ENCODE measurements at places on chromosomes 3 and 15. TPM values are rescaled to one million over a fixed set of nuclear protein-coding genes. Genes with fewer than 3 reads are reported as not detected.

The GOLGB1 gene
- 8.9 TPM for polyA plus RNA-seq

The ECE2 gene
- polyA plus RNA-seq, result not detected

DNA sequence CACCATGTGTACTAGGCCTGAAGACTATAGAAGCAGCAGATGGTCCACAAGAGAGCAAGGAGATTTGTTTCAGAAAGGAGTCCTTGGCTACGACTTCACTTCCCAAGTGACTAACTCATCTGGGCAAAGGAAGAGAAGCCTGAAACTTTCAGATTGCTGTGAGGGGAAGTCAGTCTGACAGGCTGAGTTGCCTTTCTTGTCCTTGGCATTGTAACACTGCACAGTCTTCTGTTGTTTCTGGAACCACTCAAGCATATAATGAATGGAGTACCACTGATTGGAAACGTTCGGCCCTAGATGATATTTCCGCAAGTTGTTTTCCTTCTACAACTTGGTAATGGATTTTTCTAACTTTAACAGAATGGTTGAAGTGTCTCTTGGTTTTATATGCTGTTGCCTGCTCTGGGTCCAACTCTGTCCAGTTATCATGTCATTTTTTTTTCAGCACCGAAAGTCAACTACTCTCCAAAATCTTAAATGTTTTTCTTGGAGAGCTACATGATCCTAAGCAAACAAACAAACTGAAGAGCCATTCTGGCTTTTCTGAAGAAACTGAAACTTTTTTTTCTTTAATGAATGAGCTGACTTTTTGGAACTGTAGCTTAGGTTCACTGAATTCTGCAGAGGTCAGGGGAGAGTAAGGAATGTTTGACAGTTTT lies 685.7 kb downstream of the MECOM start:
- DNase-seq, result no peak

GRCh38 chr15:68314563-68314962 lies 37.0 kb downstream of the FEM1B start:
- no peak for DNase-seq

DNA sequence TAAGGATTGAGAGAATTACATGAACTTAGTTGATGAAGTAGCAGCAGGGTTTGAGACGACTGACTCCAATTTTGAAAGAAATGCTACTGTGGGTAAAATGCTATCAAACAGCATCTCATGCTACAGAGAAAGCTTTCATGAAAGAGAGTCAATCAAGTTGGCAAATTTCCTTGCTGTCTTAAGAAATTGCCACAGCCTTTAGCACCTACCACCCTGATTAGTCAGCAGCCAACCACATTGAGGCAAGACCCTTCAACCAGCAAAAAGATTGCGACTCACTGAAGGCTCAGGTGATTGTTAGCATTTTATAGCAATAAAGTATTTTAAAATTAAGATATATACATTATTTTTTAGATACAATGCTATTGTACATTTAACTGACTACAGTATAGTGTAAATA lies 80.9 kb downstream of the RAP2B start:
- no peak for DNase-seq

GRCh38 chr3:112134335-112135124 lies 1.5 kb upstream of the GCSAM start:
- no peak for DNase-seq
